Thyroid gland (tissue), 4 donors: ENCODE measurements at places on chromosomes 4 and X. TPM values are rescaled to one million over a fixed set of nuclear protein-coding genes. Genes with fewer than 3 reads are reported as not detected.

The TAF7L gene
- 1.4 TPM for total RNA-seq

The CACNA1F gene
- total RNA-seq, result 0.10 TPM

The MAGEA4 gene
- not detected for total RNA-seq

The MFAP3L gene
- total RNA-seq, result 10.6 TPM

The IL3RA gene
- total RNA-seq, result 3.8 TPM

The MAGEB2 gene
- 0.27 TPM for total RNA-seq

The TMPRSS11A gene
- total RNA-seq, result not detected

The FAM9C gene
- total RNA-seq, result 0.11 TPM

The NXF2B gene
- not detected for total RNA-seq

The NSUN7 gene
- total RNA-seq, result 65.2 TPM

The SERTM2 gene
- total RNA-seq, result not detected

The CLDN22 gene
- not detected for total RNA-seq

The CDX4 gene
- not detected for total RNA-seq

The SPANXA2 gene
- total RNA-seq, result not detected

The ABCG2 gene
- 5.5 TPM for total RNA-seq

The RADX gene
- total RNA-seq, result 5.5 TPM

The ADH1B gene
- total RNA-seq, result 898 TPM

The SEL1L3 gene
- total RNA-seq, result 23.9 TPM

The TEX13B gene
- total RNA-seq, result not detected

The MND1 gene
- not detected for total RNA-seq

The EGFL6 gene
- not detected for total RNA-seq

The STAP1 gene
- total RNA-seq, result not detected

The HTRA3 gene
- 38.3 TPM for total RNA-seq

The SCFD2 gene
- total RNA-seq, result 32.9 TPM

The MAGED1 gene
- 277 TPM for total RNA-seq

The CENPVL1 gene
- total RNA-seq, result not detected

The TRO gene
- 16.7 TPM for total RNA-seq

The ART3 gene
- not detected for total RNA-seq
